ENCODE measurements at places on chromosomes 3 and 15.

DNA sequence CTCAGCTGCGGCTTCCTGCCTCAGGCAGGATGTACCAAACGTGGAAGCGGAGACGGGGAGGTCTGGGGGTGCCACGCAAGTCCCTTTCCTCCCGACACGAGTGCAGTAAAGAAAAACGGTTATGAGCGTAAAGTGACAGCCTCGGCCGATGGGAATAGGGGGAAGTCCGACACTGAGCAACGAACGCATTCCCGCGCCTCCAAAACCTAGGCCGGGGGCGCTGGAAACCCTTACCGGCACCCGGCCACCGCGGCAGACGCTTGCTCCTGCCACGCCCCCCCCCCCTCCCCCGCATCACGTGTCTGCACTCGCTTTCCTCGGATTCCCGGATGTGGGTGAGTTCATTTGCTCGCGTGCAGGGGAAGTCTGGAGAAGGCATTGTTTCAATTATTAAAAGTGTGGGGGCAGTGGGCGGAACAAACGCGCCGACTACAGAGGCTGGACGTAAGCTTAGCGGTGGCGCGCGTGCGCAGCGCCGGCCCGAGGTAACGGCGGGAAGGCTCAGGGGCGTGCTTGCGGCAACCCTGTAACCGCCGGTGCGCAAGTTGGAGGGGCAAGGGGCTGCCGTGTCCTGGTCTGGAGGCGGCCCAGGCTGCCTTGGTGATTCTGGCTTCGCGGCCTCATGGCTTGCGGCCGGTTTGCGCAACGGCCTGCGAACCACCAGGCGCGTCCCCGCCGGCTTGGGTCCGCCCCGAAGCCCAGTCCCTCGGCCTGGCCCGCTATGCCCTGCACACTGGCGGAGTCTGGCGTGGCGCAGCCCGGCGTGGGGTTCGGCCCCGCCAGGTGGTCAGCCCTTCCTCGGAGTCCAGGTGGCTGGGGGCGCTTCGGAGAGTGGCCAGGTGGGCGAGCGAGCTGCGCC lies at the start of the genes ANAPC13 and CEP63:
Gene ANAPC13 (minus strand): TSS at position 268 of the 859 bp plus-strand sequence. CDS start 3,081 bp downstream, outside the sequence.
Gene CEP63 (plus strand): TSS at position 340 of the 859 bp plus-strand sequence. CDS start 9,264 bp downstream, outside the sequence.
- peak; percentile 94 for DNase-seq

GRCh38 chr3:135966271-135966961 lies 888 bp downstream of the PPP2R3A start:
- DNase-seq: no peak

GRCh38 chr3:196666001-196666867 lies 26.7 kb downstream of the NRROS start:
- DNase-seq: peak; percentile 59

GRCh38 chr3:54777141-54777540 lies 150.7 kb downstream of the LRTM1 start:
- DNase-seq: no peak

DNA sequence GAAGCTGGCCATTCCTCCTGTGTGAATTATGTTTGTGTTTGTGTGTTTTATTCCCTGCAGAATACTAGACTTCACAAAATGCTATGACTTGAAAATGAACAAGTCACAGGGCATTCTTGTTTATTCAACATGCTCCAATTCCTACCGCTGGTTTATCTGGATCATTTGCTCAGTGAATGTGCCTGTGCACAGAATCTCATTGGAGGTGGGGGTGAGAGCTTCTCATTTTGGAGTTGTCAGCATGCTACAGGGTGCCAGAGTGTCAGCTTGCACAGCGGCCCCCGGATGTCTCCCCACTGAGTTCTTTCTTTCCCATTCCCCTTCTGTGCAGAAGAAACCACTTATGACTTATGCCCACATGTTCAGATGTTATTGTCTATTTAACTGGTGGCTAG lies 428.7 kb downstream of the ROBO2 start:
- DNase-seq: no peak

DNA sequence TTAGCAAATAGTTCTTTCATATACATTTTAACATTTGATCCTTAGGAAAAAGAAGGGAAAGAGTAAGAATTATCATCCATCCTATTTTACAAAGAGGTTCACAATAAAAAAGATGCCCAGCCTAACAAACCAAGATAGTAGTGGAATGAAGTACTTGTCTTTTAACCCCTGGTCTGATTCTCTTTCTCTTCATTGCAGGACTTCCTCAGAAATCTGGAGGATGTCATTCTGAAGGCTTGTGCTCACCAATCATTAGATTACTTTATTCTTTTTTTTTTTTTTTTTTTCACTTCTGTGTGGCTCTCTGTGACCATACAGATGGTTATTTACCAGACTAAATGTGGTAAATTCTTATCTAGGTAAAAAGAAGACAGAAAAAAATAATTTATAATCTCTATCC lies 7.0 kb downstream of the HDGFL3 start:
- DNase-seq: no peak

- no peak for DNase-seq
Measured at GRCh38 chr3:191985691-191986090, 524.7 kb downstream of the PYDC2 start.

GRCh38 chr3:100880845-100881244 lies 112.4 kb downstream of the ABI3BP start:
- no peak for DNase-seq

DNA sequence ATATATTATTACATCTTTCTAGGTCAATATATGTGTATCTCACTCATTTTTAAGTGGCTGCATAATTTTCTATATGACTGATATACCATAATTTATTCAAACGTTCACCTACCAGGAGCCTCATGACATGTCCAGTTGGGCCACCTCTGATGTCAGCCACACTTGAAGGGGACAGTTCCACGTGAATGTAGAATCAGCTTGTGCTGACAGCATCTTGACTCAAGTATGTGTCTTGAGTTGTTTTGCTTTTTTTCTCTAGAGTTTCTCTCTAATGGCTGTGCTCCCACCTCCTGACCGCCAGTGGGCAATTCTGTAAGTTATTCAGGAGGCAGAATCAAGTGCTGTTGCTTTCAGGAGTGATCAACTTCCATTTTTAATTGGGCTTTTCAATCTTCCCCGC lies 237.9 kb downstream of the NFKBIZ start:
- no peak for DNase-seq

- peak; percentile 35 for DNase-seq
Measured at GRCh38 chr3:117192888-117193287, 483.3 kb downstream of the TUSC7 start.

DNA sequence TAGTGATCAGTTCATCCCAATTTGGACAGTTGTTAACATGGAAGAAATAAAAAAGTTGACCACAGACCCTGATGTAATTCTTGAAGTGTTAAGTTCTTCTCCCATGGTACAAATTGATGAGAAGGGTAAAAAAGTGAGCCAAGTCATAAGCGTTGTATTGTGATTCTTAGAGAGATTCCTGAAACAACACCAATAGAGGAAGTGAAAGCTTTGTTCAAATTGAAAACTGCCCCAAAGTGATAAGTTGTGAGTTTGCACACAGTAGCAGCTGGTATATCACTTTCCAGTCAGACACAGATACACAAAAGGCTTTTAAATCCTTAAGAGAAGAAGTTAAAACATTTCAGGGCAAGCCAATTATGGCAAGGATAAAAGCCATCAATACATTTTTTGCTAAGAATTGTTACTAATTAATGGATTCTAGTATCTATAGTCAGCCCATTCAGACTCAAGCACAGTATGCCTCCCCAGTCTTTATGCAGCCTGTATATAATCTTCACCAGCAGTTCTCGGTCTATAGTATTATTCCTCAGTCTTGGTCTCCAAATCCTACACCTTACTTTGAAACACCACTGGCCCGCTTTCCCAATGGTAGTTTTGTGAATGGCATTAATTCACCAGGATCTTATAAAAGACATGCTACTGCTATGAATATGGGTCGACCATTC lies 38.2 kb downstream of the CDIN1 start:
- DNase-seq: no peak

DNA sequence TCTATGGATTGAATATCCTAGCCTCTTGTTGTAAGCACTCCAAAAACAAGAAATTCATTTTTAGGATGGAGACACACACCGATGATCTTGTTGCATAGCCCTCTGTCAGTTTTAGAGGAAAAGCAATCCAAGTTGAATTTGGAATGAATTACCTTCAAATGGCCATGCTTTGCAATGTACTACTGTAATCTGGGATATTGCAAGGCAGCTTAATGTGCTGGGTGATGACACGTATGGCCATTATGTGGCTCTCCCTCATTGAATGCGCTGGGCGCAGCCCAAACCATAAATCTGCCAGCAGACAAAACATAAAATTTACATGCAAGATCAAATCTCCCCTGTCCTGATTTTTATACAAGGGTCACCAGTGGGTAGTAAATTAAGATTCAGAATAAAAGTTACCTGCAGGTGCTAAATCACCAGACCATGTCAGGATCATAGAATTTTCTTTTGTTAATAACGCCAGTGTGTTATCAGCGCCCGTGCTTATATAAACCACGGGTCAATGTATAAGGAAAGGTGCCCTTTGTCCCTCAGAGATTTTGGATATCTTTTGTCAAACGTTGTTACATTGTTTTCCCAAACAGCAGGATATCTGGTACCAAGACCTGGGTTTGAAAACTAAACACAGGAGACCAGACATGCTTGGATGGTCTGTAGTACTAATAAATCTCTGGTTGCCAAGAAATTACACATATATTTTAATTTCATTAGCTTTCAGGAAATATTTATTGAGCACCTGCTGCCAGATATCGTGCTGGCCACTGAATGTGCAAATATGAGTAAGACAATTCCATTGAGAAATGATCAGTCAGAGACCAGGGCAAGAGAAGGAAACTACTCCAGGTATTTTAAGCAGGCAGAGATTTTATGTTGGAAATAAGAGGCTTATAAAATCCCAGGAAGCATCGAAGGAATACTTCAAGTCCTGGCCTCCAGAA lies 237.1 kb downstream of the EBLN2 start:
- DNase-seq: no peak

GRCh38 chr3:125302932-125303331 lies 72.2 kb downstream of the ZNF148 start:
- DNase-seq: no peak

DNA sequence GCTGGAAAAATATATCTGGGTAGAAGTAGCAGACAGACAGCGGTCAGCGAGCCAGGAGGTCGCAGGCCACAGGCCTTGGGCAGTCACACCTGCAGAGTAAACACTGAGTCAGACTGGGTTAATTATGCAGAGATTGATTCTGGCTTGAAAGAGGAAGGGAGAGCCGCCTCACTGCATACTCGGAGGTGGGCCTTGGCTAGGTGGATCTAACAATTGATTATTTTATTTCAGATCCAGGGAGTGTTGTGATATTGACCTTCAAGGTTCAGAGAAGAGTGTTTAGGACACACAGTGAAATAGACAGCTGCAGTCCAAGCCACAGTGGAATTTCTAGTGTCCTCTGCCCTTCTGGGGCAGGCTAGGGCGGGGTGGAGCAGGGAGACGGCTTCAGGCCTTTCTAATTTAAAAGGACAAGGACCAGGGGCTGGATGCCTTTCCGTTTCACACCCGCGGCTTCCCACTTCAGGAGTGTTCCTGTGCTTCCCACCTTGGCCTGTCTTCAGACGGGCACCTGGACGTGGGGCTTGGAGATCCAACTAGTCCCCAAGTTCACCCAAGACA lies 237.3 kb downstream of the XXYLT1 start:
- DNase-seq: no peak

DNA sequence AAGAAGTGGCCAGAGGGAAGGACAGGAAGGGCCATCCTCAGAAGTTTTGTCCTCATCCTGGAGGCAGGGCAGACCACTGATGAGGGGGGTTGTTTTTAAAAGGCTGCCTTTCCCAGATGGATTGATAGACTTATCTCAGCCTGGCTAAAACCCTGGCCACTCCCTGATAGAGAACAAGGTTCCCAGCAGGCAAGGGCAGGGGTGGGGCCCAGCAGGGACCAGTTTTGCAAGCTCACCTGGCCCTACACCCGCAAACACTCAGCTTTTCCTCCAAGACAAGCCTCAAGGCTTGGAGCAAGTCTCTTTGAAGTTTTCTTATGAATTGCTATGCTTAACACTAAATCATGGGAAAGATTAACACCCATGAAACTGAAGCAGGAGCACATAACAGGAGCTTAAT lies 9.1 kb downstream of the LIPC start:
- no peak for DNase-seq

GRCh38 chr3:190972840-190973270 lies 110.4 kb upstream of the GMNC start:
- DNase-seq: no peak

- no peak for DNase-seq
Measured at GRCh38 chr3:45741742-45742460, 52.7 kb downstream of the SACM1L start.

- no peak for DNase-seq
Measured at GRCh38 chr3:176861137-176861536, 336.1 kb downstream of the TBL1XR1 start.

DNA sequence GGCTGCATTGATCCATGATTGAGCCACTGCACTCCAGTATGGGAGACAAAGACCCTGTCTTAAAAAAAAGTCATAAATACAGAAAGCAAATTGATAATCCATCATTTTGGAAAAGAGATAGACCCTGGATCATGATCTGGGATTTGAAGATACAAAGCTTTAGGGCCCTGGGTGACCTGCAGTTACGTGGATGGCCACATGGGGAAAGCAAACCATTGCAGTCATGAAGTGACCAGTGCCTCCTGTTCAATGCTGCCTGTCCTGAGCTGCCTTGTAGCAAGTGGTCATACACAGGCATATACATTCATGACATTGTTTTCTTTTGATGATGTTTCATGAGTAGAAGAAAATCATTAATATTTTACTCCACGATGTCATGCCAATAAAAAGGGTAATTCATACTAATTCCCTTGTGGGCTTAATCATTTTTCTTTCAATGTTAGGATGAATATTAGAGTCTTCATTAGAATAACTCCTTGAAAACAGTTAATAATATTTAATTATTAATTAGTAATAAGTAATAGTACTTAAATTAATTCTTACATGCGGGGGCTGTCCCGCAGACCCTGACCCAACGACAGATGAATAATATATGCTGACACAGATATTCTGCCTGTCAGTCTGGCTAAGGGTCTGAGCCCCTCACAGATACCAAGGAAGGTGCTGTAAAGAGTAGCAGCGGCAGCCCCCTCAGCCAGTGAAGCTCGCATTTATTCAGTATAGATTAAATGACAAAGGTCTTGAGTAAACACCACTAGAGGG lies 109.0 kb upstream of the UNC13C start:
- no peak for DNase-seq

DNA sequence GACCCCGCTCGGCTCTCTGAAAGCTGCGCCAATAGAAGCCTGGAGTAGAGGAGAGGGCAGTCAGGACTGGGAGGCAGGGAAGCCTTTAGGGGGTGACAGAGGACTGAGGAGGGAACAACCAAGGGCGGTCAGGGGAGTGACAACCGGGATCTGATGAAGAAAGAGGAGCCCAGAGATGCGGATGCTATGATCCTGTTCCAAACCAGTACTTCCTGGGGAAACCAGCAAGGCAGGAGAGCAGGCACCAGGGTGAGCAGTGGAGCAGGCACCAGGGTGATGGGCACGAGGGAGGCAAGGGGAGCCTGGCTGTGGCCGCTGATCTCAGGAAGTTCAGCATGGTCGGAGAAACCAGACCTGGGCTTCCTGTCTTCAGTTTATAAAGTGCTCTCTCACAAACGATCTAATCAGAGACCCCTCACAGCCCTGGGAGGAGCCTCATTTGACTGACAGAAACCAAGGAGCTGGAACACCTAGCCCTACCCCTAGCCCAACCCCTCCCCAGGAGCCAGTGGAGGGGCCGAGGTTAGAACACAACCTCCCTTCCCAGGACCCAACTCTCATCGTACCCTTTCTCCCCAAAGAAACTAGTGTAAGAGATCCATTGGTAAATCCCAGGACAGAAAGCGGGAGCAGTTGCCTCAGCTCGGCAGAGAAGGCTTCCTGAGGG lies 34.9 kb downstream of the CCDC33 start:
- DNase-seq: no peak

- DNase-seq: no peak
Measured at GRCh38 chr15:96495386-96495785, 164.9 kb downstream of the NR2F2 start.

All from NCI-H187 treated with DMSO at 0.1 percent for 48 hours (cell line).